ENCODE measurements at places on chromosomes 1 and 21.

- DNase-seq: no peak
These were observed 13.2 kb downstream of the HMGB4 start for GRCh38 chr1:33876970-33877650.

DNA sequence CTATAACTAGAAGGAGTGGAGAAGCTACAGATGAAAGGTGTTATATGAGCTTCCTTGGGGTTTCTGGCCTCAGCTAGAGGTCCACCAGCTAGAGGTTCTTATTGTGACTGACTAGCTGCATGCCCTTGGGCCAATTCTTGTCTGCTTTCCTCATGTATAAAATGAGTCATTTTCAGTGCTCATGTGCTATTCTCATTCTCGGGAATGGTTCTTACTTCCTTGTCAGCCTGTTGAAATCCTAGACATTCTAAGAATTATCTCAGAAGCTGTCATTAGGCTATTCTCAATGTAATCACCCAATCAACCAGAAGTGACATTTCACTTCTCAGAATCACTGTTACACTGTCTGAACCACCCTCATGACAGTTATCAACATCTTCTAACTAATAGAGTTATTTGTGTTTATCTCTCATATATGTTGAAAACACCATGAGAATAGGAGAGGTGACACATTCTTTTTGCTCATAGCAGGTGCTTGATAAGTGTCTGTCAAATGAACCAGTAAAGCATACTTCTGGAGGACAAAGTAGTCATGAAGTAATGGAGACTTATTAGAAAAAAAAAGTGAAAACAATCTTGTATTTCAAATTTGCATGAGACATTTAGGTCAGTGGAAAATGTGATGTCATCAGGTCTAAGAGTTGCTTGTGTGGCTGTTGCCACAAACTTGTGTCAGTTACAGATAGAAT, 122.8 kb upstream of the IVNS1ABP start:
- no peak for DNase-seq

- DNase-seq: no peak
These were observed 16.7 kb downstream of the CAMTA1 start for GRCh38 chr1:6801966-6802365.

- no peak for DNase-seq
These were observed 52.2 kb upstream of the VTCN1 start for GRCh38 chr1:117262976-117263375.

DNA sequence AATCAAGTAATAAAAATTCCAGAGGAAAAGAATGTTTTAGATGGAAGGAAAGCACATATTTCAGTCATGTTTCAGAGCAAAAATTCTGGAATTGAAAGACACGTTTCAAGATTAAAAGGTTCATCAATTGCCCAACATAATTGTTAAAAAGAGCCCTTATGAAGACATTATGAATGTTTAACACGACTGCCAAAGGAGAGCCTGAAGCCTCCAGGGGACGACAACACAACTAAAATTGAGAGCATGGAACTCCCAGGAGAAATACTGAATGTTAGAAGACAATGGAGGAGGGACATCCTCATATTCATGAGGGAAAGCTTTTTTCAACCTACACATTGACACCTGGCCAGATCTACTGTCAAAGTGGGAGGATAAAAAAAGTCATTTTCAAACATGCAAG, 16.0 kb downstream of the OR2T11 start:
- no peak for DNase-seq

DNA sequence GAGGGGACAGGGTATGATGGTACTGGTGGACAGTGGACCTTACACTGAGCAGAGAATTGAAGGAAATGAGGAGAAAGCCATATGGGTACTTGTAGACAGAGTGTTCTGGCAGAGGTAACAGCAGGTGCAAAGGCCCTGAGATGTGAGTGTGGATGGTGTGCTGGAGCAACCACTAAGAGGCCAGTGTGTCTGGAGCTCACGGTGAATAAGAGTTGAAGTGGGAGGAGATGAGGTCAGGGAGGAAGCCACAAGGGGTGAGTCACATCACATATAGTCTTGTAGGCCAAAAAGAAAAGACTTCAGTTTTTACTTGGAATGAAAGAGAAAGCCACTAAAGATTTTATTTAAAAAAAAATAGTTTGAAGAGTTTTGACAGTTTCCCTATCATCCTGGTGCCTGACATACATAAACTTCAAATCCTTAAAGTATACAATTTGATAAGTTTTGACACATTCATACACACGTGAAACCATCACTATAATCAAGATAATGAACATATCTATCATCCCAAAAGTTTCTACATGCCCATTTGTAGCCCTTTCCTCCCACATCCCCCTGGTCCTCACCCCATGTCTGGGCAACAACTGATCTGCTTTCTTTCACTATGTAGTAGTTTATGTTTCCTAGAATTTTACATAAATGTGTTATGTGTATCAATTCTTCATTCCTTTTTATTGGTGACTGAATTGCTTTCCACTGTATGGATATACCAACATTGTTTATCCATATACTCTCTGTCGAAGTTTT, 148.4 kb downstream of the GPATCH2 start:
- DNase-seq: no peak

- DNase-seq: peak; percentile 86
These were observed 3.7 kb downstream of the CCDC24 start for GRCh38 chr1:43994794-43995790.

DNA sequence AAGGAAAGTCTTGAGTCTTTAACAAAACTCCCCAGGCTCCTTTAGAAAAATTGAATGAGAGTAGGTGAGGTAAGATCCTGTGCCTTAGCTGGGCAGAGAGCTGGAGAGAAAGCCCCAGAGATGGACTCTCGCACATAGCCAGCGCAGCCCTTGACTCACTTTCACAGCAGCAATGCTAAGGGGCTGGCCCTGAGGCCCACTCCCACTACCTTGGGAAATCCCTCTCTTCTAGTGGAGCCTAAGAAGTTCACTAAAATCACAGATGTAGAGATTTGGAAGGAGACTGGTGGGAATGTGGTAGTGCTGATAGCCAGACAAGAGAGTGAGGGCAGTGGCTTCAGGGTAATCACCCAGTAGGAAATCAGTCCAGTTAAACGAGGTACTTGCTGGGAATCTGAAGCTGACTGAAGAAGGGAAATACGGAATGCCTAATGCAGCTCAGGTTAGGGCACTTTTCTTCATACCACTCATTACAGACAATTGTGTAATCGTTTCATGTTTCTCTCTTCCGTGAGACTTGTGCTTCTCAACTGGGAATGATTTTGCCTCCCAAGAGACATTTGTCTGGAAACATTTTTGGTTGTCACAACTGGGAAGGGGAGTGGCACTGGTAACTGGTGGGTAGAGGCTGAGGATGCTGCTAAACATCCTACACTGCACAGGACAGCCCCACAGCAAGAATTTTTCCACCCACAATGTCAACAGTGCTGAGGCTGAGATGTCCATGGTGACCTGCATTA, 42.4 kb upstream of the LRRC8C start:
- DNase-seq: no peak

GRCh38 chr1:164708596-164708995, 149.6 kb downstream of the PBX1 start:
- DNase-seq: no peak

DNA sequence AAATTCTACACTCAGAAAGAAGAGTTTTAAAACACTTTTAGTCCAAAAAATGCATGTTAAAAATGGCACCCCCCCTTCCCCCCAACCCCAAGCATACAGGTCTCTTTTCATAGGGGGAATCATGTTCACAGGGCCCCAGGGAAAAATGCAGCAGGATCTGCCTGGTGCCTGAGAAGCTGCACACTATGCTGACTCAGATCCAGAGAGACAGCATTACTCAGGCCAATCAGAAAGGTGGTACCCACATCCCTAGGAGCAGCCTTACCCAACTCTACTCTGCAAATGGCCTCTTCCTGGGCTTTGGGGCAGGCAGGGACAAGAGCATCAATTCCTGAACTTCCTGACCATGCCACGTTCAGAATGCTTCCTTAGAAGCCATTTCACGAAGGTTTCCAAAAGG, 119.0 kb downstream of the HIVEP3 start:
- DNase-seq: no peak

DNA sequence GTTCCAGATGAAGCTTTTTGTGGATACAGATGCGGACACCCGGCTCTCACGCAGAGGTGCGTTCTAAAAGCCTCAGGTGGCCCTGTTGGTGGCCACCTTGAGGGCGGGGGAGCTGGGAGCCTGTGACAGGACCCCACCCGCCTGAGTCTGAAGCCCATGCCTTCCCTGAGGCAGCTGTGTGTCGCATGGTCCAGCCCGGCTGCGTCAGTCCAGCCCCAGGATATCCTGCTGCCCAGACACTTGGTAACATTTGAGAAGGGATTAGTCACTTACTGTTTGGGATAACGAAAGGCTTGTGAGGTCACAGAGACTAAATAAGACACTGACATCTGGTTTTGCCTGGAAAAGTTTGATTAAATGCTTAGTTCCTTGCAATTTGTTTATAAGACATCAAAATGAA, 68.9 kb downstream of the UCK2 start:
- DNase-seq: no peak

DNA sequence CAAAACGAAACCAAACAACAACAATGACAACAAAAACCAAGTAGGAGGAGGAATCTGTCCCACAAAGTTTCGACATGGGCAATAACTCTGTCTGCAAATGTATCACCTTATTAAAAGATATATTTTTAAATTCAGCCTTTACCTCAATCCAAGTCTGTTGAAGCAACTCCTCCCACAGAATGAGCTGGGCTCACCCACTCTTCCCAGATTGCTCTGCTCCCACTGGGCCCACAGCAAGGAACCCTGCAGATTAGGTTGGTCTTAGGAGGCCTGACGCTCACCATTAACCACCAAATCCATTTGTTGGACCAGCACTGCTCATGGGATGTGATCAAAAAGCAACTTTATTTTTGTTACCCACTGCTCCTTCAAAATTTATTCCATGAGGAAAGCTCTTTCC, 114.7 kb upstream of the CDC42BPA start:
- DNase-seq: no peak

- no peak for DNase-seq
These were observed 4.1 kb upstream of the LSM10 start for GRCh38 chr1:36401602-36402503.

DNA sequence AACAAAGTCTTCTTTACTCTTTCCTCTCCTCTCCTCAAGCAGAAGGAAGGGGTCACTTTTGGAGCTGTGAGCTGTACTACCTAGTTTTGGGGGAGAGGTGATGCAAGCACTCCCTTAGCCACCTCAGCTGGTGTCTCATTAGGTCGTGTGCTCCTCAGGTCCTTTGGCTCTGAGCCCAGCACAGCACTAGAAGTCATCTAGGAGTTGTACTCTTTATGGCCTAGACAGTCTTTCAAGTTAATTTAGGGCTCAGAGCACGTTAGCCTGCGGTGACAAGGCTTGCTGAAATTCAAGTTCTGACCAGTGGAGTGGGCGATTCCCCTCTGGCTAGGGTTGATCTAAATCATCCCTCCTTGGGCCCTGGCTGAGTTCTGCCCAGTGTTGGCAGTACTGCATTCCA, 48.0 kb upstream of the WDR26 start:
- DNase-seq: no peak

DNA sequence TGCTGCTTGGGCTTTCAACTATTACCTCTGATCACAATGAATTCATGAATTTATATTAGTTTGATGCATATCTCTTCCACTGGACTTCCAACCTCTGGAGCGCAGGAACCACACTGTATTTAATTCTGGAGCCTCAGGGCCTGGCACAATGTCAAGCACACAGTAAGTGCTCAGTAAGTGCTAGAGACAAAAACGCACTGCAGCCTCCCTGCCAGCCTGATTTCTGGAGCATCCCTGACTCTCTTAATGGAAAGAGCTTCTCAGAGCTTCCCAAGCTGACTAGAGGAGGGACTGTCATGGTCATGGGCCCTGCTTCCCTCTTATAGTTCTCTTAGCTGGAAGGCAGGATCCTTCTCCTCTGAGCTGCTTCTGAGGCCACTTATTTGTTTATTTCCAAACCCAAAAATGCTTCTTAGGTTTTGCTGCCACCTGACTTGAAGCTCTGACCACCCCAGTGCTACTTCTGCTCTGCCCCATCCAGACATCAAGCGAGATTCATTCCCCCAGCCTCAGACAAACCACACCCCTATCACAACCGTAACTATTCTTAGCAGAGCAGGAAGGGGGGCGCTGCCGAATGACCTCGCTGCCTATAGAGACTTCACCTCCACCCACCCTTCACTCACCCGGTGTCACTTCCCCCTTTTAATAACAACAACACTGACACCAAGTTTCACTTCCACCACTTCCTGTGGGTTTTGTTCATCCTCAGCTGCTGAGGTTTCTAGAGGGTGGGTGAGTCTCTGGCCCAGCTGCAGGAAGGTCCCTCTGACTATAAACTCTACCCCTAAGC, 33.6 kb downstream of the NUAK2 start:
- DNase-seq: no peak

DNA sequence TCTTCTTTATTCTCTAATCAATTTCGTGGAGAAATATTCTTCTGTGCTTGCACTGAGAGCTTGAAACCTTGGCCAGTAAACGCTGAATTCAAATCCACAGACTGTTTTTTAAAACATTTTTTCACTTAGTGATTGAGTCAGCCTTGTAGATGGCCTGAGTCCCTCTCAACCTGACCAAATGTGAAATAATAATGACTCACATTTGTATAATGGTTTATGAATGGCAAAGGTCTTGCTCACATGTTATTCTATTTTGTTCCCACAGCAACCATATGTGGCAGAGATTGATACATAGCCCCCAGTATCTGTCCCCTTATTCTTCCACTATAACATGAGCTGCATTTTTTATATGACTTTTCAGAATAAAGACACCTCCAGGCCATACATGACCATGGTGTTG, 47.8 kb upstream of the CCDC190 start:
- DNase-seq: no peak

DNA sequence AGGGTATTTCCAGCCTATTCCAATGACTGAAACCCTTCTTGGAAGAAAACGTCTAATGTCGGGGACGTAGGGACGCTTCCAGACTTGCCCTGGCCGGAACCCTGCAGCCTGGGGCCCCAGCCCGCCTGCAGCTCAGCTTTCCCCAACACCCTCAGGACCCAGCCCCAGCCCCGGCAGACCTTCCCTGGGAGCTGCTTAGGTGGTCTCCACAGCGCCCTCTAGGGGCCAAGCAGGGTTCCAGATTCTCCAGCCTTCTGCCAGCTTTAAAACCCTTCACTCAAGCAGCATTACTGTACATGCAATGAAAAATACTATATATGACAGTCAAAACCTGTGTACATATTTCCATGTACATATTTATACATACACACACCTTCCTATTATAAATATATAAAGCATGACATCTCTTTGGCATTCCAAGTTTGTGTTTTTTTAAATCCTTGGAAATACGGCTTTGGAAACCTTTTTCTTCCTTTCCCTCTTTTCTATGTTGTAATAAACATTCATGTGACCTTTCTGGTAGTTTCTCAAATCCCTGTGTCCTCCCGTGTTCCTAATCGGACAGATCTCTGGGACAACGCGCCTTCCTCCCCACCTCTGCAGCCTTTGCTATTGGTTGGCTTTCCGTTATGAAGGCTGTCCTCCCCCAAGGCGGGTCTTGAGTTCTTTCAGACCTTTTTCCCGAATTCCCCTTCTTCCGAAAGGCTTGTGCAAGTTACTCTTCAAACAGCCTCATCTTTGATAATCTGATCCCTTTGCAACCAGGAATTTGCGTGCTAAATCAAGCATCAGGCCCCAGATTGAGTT, 60.3 kb downstream of the STUM start:
- peak; percentile 83 for DNase-seq
